ENCODE measurements at places on chromosomes 6 and 20.

- no peak for DNase-seq
Measured at GRCh38 chr6:113888956-113889630, 31.9 kb downstream of the MARCKS start.

GRCh38 chr6:83192456-83192855, 609 bp downstream of the PGM3 start:
- DNase-seq: no peak

- no peak for DNase-seq
Measured at GRCh38 chr6:43926634-43927531, 156.9 kb downstream of the VEGFA start.

- DNase-seq: no peak
Measured at GRCh38 chr6:91691449-91691848, 1104.6 kb upstream of the MAP3K7 start.

DNA sequence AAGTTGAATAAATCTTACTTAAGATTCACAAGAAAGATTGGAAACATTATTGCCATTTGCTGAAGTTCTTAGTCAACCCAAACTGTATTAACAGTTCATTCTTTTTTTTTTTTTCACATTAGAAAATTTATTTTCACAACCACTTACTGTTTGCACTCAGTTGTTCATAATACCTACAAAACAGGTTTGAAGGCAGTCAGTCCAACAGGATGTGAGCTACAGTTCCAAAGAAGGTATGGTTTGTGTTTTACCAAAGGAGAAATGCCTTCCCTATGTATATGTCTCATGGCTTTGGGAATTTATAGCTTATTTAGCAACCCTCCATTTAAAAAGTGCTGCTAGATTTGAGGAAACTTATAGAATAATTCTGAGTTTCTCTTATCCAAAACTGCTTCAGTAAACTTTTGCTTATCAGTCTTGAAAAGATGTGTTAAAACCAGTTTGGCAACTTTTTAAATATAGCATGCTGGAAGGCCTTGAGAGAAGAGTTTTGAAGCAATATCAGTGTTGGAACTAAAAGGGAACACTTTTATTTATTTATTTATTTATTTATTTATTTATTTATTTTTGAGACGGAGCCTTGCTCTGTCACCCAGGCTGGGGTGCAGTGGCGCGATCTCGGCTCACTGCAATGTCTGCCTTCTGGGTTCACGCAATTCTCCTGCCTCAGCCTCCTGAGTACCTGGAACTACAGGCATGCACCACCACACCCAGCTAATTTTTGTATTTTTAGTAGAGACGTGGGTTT, 46.8 kb upstream of the RREB1 start:
- no peak for DNase-seq

GRCh38 chr6:128492386-128492785, 28.0 kb downstream of the PTPRK start:
- DNase-seq: no peak

DNA sequence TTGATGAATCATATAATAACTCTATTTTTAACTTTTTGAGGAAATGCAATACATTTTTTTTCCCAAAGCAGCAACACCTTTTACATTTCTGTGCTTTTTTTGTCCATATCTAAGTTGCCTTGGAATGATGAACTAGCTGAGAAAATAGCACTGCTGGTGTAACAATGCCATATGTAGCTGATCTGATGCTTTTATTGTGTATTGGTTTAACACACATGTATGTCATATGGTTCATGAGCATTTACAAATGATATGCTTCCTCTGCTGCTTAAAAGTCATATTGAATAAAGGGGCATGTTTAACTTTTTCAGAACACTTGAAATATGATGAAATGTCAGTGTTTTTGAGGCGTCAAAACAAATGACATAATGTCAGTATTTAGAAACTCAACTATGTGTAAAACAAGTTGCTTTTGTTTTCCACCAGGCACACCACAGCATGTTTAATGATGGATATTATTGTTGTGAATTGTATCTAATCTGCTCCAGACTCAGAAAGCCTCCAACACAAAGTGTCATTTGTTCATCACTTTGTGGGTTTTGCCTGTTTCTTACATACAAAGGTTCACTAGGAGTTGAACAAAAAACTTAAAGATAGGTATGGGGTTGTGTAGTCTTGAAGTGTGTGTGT, 775.8 kb upstream of the FLRT3 start:
- DNase-seq: no peak

- DNase-seq: no peak
Measured at GRCh38 chr20:1741309-1742048, 83.9 kb upstream of the SIRPG start.

DNA sequence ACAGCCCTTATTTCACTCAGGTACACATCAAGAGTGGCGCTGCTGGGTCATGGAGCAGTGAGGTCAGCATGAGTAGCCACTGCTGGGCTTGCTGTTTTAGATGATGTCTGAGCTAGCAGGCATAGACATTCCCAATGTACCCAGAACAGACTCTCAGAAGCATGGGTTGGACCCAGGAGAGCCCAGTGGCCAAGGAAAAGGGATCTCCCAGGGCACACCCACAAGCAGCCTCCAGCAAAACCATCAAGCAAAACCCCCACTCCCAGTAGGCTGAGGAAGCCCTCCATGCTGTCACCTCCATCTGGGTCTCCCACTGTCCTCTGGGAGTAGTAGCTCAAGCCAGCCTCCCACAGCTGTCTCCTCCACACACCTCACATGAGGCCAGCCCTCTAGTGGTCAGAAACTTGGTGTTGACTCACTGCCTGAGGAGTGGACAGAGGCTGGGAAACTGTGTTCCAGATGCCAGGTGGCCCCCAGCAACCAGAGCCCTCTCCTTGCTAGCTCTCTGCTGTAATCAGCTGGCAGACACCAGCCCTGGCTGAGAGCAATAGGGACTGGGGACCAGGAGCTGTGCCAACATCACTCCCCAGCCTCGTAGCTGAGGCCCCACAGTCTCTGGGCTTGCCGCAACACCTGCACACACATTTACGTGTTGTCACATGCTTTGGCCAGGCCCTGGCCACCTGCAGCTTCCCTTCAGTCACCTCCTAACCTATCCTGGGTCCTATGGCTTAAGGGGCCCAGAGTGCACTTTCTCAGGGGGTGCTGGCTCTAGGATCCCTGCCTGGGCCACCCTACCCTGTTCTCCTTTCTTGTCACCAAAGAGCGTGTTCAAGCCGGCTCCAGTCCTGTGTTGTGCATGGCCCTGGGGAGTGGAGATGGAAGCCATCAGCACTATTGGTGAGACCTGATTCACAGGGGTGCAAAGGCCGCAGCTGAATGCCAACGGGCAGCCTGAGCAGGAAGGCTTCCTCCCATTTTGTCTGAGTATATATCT, 1.9 kb upstream of the AP5S1 start:
- DNase-seq: no peak

DNA sequence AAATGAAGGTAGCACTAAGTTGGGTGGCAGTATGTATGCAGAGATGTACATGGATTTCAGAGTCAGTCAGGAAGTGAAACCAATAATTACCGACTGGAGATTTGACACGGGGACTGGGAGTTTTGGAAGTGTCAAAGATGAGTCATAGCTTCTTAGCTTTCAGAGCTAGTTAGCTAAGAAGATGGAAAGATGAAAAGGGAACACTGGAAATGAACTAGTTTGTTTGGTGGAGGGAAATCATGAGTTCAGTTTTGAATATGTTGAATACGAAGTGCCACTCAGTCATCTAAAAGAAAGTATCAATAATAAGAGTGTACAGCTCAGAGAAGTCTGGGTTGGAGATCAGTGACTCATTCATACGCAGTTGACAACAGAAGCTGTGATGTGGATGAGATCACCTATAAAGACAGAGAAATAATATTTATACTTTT, 7.5 kb downstream of the ESF1 start:
- DNase-seq: no peak

GRCh38 chr6:165568326-165568725, 94.7 kb downstream of the PDE10A start:
- no peak for DNase-seq
